ENCODE measurements at places on chromosomes 11 and 22. TPM values are rescaled to one million over a fixed set of nuclear protein-coding genes. Genes with fewer than 3 reads are reported as not detected.

- DNase-seq: no peak
Observed at GRCh38 chr11:64178203-64178602, 7.8 kb upstream of the STIP1 start.

The MS4A15 gene
- total RNA-seq: 0.11 TPM

DNA sequence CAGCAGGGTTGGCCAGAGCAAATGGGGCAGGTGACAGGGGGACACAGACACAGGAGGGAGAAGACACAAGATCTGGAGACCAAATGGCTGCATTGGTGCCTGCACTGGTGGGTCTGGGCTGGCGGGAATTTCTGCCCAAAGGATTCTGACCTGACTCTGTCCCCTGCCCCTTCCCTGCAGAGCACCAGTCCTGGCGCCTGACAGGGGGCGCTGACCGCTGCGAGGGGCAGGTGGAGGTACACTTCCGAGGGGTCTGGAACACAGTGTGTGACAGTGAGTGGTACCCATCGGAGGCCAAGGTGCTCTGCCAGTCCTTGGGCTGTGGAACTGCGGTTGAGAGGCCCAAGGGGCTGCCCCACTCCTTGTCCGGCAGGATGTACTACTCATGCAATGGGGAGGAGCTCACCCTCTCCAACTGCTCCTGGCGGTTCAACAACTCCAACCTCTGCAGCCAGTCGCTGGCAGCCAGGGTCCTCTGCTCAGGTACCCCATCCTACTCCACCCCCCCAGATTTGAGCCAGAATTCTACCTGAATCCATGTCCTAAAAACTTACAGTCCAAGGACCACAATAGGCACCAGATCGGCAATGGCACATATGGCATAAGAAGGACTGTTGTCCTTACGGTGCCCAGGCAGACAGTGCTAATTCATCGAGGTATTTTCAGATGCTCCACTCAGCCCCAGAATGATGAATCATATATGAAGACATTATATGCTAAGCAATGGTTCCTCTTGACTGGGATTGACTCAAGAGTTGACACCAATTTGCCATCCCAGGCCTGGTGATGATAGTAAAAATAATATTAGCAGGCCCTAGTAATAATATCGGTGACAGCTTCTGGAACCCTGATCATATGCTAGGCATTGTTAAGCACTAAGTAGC is 38.2 kb downstream of the CD6 start:
- no peak for DNase-seq

GRCh38 chr11:125939081-125939521 is 6.7 kb upstream of the VSIG10L2 start:
- DNase-seq: peak; percentile 47

The LMF2 gene
- 43.6 TPM for total RNA-seq

DNA sequence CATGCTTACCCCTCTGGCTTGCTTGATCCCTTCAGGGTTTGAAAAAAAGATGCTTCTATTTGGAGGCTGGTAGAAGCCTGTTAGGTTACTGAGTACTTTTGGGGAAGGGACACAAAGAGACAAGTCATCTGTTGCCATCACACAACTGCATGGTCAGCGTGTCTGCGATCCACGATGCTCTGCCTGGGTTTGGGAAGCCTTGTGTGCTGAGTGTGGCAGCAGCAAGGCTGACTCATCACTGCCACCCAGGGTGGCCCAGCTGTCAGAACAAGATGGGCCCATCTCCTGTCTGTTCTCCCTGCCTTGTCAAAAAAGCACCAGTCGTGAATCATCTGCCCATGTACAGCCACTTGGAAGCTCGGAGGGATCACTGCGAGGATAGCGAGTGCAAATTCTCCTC is 26.2 kb downstream of the UBASH3B start:
- DNase-seq: no peak

DNA sequence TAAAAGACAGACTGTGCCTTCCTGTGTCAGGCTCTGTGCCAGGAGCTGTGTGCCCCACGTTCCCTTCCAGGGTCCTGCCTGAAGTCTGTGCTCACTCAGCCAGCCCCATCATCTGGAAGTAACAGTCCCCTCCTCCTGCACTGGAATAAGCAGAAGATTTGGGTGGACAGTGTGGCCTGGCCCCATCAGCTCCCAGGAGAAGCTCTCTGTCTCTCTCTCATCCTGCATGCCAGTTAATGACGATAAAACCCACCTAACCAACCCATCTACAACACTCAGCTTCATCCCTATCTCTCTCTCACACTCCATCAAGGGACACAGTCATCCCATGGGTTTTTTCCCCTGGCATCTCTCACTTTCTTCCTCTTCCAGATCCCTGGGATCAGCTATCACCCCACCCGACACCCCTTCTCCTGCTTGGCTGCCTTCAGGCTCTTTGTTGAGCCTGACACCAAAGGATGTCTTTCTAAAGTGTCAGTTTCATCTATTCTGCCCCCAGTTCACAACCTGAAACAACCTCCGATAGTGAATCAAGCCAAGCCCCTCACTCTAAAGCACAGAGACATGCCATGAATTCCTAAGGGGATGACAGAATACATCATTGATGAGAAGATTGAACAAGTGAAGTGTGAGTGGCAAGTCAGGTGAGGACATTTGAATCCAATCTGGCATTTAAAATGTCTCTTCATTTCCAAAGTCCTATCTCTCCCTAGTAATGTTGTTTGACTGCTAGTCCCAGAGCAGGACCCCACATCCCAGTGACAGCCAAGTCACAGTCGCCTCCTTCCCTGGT is 91.4 kb upstream of the TOP3B start:
- no peak for DNase-seq

The UCP3 gene
- total RNA-seq: 0.85 TPM

GRCh38 chr11:118956094-118956846 is at the start of gene UPK2:
TSS of gene UPK2 (plus strand) at chr11:118956298. CDS start at chr11:118956351, 53 bp downstream.
- DNase-seq: peak; percentile 93

The OVOL1 gene
- 5.7 TPM for total RNA-seq

The LRRC74B gene
- total RNA-seq: not detected

The SCGB2A2 gene
- not detected for total RNA-seq

- DNase-seq: no peak
Observed at GRCh38 chr22:26900787-26901186, 243.4 kb downstream of the MIAT start.

The NPTXR gene
- 7.8 TPM for total RNA-seq

DNA sequence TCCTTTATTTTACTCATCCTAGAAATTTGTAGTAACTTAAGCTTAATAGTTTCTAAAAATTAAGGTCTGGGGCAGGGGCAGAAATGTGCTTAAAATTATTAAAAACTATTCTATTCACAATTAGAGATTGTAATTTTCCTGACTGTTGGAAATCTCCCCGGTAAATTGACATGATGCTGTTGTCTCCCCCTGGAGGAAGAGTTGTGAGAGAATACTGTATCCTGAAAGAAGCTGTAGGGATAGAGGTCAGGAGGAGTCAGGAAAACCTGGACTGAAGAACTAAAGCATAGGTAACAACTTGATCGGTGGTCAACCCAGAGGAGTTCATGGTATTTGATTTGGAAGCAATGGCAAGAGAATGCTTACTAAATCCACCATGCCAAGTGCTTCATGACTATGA is 16.2 kb upstream of the ESAM start:
- no peak for DNase-seq

The OR52E8 gene
- total RNA-seq: not detected

GRCh38 chr11:56659755-56660154 is 3.7 kb upstream of the OR5AR1 start:
- peak; percentile 48 for DNase-seq

The HSPB2 gene
- not detected for total RNA-seq

The GAB4 gene
- not detected for total RNA-seq

The OR5D16 gene
- total RNA-seq: not detected

GRCh38 chr11:85310479-85310878 is 316.7 kb downstream of the DLG2 start:
- DNase-seq: no peak

- DNase-seq: peak; percentile 81
Observed at GRCh38 chr11:122628810-122629555, 26.5 kb upstream of the UBASH3B start.

DNA sequence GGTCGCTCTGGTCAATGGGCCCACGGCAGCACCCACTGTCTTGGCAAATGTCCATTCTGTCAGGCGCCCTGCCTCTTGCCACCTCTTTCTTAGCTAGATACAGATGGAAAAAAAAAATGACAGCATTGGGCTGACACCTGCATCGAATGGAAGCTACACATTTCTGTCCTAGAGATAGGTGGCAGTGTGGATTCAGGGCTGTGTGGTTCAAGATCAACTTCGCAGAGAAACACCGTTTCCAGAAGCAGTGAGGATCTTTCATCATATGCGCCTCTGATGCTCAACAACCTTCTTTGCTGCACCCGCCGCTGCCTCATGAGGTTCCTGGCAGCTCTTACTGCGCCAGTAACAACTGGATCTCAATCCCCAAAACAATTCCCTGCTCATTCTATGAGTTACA is 236.3 kb downstream of the KIRREL3 start:
- no peak for DNase-seq

GRCh38 chr22:33896154-33896553 is 24.1 kb downstream of the LARGE1 start:
- DNase-seq: no peak

The TRIM21 gene
- 15.6 TPM for total RNA-seq

The PHF21B gene
- 60.3 TPM for total RNA-seq

GRCh38 chr11:70424765-70425344 is 26.5 kb downstream of the CTTN start:
- DNase-seq: no peak

GRCh38 chr11:61603667-61604066 is 22.8 kb upstream of the SYT7 start:
- peak; percentile 80 for DNase-seq

DNA sequence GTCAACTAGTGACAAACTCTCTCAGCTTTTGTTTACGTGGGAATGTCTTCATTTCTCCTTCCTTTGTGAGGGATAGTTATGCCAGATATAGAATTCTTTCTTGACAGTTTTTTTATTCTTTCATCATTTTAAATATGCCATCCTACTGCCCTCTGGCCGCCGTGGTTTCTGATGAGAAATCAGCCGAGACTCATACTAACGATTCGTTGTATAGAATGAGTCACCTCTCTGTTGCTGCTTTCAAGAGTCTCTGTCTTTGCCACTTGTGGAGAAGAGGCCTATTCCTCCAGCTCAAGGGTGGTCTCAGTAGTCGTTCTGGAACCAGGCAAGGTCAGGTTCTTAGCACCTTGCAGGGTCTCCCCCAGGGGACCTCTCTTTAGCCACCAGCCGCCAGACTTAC is 8.0 kb downstream of the MYO7A start:
- no peak for DNase-seq

DNA sequence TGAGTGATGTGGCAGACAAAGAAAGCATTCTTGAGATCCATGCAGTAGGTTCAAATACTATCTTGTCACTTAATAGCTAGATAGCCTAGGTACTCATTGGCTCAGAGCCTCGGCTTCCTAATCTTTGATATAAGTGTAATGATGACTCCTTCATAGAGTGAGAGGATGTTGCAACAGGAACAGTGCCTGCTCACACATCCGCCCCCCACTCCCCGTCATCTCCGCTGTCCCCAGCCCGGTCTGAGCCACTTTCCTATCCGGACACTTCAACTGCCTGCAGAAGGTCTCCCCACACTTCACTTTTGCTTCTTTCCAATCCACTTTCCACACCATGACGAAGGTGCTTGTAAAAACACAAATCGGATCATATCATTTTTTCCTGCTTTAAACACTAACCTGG is 128.8 kb downstream of the NTM start:
- DNase-seq: no peak

The SCGB1A1 gene
- not detected for total RNA-seq

GRCh38 chr11:115996125-115996807 is 492.1 kb upstream of the CADM1 start:
- DNase-seq: no peak

DNA sequence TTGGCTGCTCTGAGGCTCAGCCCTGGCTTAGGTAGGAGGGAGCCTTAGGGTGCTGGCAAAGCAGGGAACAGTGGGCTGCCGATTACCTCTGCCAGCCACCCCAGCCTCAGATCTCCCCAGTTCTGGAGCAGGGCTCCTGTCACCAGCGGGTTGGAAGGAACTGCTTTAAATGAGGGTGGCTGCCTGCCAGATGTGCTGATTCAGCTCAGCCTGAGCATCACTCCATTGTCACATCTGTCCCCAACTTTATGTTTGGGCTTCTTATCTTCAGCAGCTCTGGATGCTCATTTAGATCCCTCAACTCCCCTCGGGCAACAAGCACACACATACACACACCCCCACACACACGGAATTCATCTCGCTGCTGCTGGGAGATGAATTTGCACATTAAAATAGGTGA is 16.9 kb upstream of the ANKK1 start:
- no peak for DNase-seq

DNA sequence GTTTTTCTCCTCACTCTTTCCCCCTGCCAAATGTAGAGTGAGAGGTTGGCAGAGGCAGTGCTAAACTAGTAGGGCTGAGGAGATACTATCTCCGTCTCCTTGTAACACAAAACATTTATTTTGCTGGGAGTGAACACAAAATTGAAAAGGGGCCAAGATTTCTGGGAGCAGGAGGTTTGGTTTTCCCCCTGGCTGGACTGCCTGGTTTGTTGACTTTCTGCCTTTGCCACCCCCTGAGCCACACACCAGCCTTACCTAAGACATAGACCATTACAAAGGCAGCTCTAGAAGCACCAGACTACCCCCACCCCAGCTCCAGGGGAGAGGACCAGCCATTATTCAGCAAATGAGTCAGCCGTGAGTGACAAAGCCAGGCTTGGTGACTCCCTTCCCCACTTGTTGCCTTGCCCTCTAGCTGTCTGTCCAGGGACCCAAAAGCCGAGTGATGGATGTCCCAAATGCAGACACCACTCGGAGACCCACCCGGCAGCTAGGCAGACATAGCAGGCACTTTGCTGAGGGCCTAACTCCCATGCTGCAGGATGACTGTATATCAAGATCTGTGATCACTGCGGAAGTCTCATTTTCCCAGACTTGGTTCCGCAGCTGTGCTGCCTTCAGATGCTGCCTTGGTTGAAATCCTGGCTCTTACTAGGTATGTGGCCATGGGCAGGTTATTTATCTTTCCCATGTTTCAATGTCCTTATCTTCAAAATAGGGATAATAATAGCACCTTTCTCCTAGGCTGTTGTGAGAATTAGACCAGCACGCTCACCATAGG is 17.7 kb upstream of the CDON start:
- no peak for DNase-seq

The ZNHIT2 gene
- total RNA-seq: 18.3 TPM

The ANO5 gene
- 3.7 TPM for total RNA-seq

- DNase-seq: no peak
Observed at GRCh38 chr22:36881504-36882245, 20.9 kb downstream of the NCF4 start.

Measured in H9 (cell line).